ENCODE measurements at places on chromosomes 5 and 9. TPM values are rescaled to one million over a fixed set of nuclear protein-coding genes. Genes with fewer than 3 reads are reported as not detected.

DNA sequence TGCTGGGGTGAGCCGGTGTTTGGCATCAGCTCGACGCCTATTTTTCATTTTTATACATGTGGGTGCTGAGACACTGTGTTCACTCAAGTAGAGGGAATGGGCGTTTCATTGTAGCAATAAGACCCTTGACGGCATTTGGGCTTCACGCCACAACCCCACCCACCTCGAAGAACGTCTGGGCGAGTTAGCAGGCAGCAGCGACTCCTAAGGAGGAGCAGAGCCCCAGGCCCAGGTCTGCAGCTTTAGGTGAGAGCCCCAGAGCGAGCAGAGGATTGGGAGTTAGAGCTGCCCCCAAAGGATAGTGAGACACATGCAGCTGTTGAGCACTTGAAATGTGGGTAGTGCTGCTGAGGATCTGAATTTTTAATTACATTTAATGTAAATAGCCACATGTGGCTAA lies 1.6 kb upstream of the ZFP62 start:
- no peak for DNase-seq

The MEGF10 gene
- total RNA-seq = 1.7 TPM

DNA sequence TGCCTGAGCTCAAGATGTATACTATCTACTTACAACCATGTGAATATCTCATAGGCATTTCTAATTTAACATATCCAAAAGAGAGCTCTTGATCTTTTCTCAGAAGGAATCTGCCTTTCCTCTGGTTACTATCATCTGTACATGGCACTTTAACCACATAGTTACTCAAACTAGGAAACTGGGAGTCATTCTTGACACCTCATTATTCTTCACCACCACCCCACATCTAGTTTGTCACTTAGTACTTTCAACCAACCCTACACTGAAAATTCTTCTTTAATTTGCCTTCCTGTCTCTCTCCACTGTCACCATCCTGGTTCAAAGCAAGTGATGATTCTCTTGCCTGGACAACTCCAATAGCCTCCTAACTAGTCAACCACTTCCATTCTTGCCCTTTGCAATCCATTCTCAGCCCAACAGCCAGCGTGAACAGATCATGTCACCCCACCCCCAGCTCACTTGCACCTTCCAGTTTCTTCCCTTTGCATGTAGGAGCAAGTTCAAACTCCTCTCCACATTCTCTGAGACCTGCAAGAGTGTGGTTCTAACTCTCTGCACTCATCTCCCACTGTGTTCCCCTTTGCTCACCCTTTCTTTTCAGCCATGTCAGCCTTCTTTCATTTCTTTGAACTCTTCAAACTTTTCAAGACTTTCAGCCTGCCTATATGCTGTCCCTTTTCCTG lies 17.3 kb upstream of the SMAD5 start:
- DNase-seq = no peak

DNA sequence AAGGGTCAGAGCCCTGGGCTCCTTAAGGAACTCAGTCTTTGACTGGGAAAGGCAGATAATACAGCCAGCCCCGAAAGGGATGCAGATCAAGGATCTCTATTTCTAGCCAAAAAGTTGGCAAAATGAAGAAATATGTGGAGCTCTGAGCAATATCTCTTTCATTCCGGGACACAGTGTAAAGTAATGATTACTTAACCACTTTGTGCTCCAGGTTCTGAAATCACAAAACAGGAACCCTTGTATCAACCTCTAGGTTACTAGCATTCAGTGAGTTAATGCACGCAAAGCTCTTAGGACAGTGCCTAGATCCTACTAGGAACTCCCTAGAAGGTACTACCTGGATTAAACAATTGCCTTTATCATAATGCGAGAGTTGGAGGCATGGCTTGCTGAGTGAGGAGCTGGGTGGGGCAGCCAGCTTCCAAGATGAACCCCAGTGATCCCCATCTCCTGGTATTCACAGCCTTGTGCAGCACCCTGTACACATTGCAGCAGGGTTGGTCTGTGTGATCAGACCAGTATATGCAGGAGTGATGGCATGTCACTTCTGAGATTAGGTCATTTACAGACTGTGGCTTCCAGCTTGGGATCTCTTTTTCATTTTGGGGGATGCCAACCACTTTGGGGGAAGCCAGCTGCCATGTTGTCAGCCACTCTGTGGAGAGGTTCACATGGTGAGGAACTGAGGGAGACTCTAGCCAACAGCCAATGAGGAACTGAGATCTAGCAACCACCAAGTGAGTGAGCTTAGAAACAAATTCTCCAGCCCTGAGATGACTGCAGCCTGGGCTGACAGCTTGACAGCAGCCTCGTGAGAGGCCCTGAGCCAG lies 103.1 kb upstream of the SLC44A1 start:
- no peak for DNase-seq

The BARHL1 gene
- not detected for total RNA-seq

- no peak for DNase-seq
These were observed 75.9 kb downstream of the NFIB start for GRCh38 chr9:14238079-14238478.

DNA sequence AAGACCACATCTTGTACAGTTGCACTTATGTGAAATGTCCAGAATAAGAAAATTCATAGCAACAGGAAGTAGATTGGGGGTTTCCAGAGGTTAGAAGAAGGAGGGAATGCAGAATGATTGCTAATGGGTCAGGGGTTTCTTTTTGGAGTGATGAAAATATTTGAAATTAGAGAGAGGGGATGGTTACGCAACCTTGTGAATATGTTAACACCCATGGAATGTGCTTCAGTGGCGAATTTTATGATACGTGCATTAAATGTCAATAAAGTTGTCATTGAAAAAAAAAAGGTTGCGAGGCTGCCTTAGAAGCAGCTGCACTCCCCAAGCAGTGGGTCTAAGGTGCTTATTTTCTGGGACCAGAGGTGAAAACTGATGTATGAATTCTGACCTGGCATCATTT lies 64.4 kb upstream of the SUB1 start:
- DNase-seq = no peak

DNA sequence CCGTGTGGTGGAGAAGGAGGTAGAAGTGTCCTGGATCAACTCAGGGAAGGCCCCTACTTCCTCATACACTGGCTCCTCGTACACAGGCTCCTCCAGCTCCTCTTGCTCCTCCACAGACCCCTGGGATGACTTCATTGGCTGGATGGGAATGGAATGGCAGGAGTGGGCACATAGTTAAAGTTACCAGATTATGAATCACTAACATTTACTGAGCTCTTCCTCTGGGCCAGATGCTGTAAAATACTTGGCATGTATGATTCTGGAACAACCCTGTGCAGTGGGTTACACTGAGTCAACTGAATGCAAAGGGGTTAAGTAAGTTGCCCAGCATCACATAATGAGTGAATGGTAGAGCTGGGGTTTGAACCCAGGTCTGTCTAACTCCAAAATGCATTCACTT lies 3.1 kb upstream of the FCHSD1 start:
- DNase-seq = no peak

- no peak for DNase-seq
These were observed 25.7 kb upstream of the RFK start for GRCh38 chr9:76419782-76420380.

GRCh38 chr5:115350894-115351293 lies 54.4 kb upstream of the CCDC112 start:
- DNase-seq = no peak

DNA sequence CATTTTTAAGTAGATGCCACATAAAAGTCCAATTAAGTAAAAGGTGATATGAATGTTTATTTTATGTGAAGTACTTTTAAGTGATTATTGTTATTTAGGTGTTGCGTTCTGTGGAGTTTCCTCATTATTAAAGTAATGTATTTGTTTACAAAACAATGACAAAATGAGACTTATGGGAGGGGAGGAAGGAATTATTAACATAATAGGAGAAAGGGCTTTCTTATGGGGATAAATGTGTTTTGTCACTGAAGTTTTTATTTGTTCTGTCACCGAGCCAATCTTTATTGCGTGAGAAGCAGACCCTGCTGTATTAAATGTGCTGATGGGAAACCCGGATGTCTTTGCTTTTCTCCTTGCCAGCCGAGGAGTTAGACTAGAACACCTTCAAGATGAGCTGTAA lies 44.5 kb downstream of the TRIO start:
- DNase-seq = no peak

DNA sequence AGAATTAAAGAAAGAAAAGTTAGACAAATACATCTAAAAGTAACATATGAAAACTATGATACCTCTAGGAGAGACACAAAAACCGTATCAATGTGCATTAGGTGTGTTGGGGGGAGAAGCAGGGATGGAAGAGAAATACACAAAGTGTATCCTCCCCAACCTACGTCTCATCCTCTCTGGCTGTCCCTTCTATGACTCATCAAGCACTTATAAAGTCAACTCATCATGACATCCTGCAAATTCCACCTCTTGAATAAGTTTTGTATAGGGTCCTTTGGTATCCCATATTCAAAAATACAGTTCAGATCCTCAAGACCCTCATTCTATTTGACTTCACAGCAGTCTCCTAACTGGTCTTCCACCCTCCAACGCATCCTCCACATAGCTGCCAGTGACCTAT lies 917.6 kb upstream of the DMAC1 start:
- DNase-seq = no peak

The IFNA21 gene
- total RNA-seq = not detected

- no peak for DNase-seq
These were observed 20.0 kb downstream of the PRRT1B start for GRCh38 chr9:131565369-131565768.

GRCh38 chr9:129012343-129012742 lies 15.8 kb downstream of the SH3GLB2 start:
- DNase-seq = no peak

The CTNND2 gene
- total RNA-seq = 2.6 TPM

- DNase-seq = peak; percentile 87
These were observed 75.6 kb downstream of the RALGPS1 start for GRCh38 chr9:126989847-126990842.

The DIAPH1 gene
- total RNA-seq = 19.1 TPM

DNA sequence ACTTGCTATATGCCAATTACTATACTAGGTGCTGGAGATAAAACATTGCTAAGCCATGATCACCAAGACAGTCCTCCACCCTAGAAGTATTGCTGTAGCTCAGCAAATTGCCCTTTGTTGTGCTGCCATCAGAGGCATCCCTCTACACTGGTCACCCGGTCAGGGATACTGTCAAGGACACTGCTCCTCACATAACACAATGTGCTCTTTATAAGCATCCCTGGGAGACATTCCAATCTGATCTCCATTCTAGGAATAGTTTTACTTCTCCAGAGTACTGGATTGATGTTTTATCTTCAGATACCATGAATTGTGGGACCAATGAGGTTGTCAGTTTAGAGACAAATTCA lies 10.4 kb upstream of the DNAJA1 start:
- DNase-seq = no peak

The PDZD2 gene
- total RNA-seq = 103 TPM

- DNase-seq = no peak
These were observed 51.4 kb upstream of the BNC2 start for GRCh38 chr9:16921855-16922254.

GRCh38 chr9:89550346-89550927 lies 52.5 kb upstream of the SEMA4D start:
- DNase-seq = no peak

GRCh38 chr9:120941046-120941770 lies 14.6 kb upstream of the TRAF1 start:
- no peak for DNase-seq
